ENCODE measurements at places on chromosomes 2 and 18. TPM values are rescaled to one million over a fixed set of nuclear protein-coding genes. Genes with fewer than 3 reads are reported as not detected.

Gene MALL
- 1.2 TPM for total RNA-seq

Gene SCYGR1
- total RNA-seq: not detected

Gene ERMN
- 0.71 TPM for total RNA-seq

Gene SGO2
- total RNA-seq: 19.7 TPM

Gene SP5
- total RNA-seq: 0.24 TPM

Gene TUBA4A
- 21.0 TPM for total RNA-seq

Gene ZSWIM2
- total RNA-seq: not detected

Gene GCC2
- 20.7 TPM for total RNA-seq

Gene ANKRD29
- total RNA-seq: 3.4 TPM

Gene TRIM43
- 0.66 TPM for total RNA-seq

Gene GAL3ST2
- total RNA-seq: 0.09 TPM

Gene NEU2
- total RNA-seq: not detected

Gene ABCB11
- total RNA-seq: 0.05 TPM

Gene TSPYL6
- total RNA-seq: not detected

Gene SGPP2
- total RNA-seq: 5.4 TPM

Gene SOX11
- 0.52 TPM for total RNA-seq

Gene SKOR2
- not detected for total RNA-seq

Gene ITGAV
- total RNA-seq: 44.6 TPM

Gene FHOD3
- 0.90 TPM for total RNA-seq

Gene CFC1
- total RNA-seq: 11.4 TPM

Gene TTR
- total RNA-seq: 1.5 TPM

Gene RIT2
- not detected for total RNA-seq

Gene INO80D
- 5.8 TPM for total RNA-seq

Gene TNFAIP6
- total RNA-seq: 2.3 TPM

Gene TMEM200C
- 0.19 TPM for total RNA-seq

Gene HNRNPA3
- 30.9 TPM for total RNA-seq

Gene LDLRAD4
- total RNA-seq: 80.0 TPM

Gene TDRD15
- 0.05 TPM for total RNA-seq

Gene ITPRIPL1
- 7.7 TPM for total RNA-seq

Gene CCDC150
- 8.6 TPM for total RNA-seq

Gene ILKAP
- total RNA-seq: 22.3 TPM

Gene FAM228A
- 0.66 TPM for total RNA-seq

Gene PRKAG3
- total RNA-seq: not detected

Gene GALR1
- total RNA-seq: 0.05 TPM

Gene OTOS
- 0.38 TPM for total RNA-seq

Measured in thymus (tissue), 14 donors.